ENCODE measurements at places on chromosomes 6 and 20.

GRCh38 chr20:50729901-50730764, 1.2 kb upstream of the PARD6B start:
- peak overlapping the region; percentile 73 for H3K4me3 ChIP-seq
- peak overlapping the region; percentile 29 for H3K27ac ChIP-seq
- H3K27me3 ChIP-seq: no peaks in the 10 kb centered on the region

GRCh38 chr6:82458705-82459104, 95.1 kb downstream of the TPBG start:
- no peaks in the 10 kb centered on the region for H3K27me3 ChIP-seq
- no peak overlapping the region for H3K27ac ChIP-seq
- no peaks in the 10 kb centered on the region for H3K36me3 ChIP-seq
- DNase-seq: no peak

GRCh38 chr6:24520929-24521546, 26.3 kb downstream of the ALDH5A1 start:
- no peak overlapping the region for H3K4me3 ChIP-seq
- peaks cover 28% of the 10 kb centered on the region for H3K4me1 ChIP-seq
- peak overlapping the region; percentile 15 for H3K27ac ChIP-seq
- no peaks in the 10 kb centered on the region for H3K27me3 ChIP-seq

DNA sequence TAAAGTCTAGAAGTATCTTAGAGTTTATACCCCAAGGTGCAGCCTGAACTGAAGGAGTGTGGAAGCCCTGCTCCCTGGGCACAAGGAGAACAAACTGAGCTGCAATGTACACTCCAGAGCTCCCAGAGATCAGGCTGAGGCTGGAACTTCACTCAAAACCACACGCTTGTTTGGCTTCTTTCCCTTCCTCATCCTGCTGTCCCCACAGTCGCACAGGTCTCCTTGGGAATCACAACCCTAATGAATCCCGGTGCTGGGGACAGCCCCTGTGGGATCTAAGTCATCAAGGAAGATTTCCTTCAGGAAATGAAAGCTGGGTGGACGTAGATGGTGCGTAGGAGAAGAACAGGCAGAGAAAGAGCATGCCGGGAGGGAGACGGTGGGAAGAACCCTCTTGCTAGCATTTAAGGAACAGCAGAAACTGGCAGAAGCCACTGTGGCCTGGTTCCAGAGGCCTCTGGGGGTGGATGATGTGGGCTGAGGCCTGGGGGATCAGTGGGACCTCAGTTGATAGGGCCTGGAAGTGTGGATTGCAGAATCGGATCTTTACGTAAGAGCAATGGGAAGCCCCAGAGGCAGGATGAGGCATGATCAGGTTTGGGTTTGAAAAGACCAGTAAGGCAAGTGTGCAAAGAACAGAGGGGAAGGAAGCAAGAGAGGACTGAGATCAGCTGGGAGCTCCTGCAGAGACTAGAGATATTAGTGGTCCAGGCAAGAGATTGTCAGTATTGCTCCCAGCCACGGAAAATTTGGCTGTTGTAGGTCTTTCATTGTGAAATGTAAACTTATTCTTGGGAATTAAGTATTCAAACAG, 21.4 kb downstream of the CYP24A1 start:
- H3K27me3 ChIP-seq: no peaks in the 10 kb centered on the region
- DNase-seq: no peak
- no peak overlapping the region for H3K4me3 ChIP-seq
- H3K36me3 ChIP-seq: no peaks in the 10 kb centered on the region
- no peak overlapping the region for H3K27ac ChIP-seq

DNA sequence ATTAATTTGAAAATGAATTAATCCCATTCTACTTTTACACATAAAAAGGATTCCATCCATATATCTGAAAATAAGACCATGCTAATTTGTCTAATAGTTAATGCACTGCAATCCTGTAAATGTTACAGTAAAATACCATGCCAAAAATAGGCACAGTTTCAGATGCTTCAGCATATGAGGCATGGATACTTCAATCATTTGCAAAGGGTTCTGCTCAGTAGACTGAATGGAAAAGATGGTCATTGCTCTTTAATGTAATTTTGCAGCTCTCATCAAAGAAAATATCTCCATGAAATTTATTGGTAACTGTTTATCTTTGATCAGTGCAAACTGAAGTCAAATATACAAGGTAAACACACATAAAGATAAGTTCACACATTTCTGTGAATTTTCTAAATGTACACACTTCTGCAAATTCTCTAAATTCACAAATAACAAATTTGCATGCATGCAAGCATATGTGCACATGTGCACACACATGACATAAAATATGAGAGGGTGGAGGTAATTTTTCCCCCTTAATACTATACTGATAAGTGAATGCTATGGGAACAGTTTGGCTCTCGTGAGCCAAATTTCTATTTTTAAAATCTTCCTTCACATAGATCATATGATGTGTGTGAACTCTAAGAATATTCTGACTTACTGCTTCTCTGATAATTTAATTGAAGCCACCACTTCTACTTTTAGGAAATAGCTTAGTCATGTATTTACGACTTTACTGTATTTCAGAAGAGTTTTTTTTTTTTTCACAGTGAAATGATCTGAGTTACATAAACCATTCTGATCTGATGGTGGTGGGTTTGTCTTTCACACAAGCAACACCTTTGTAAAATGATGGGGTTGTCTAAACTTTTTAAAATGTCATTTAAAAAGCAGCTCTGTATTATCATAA, 996.8 kb upstream of the CITED2 start:
- no peak for DNase-seq
- H3K27ac ChIP-seq: no peak overlapping the region
- no peak overlapping the region for H3K4me3 ChIP-seq
- no peaks in the 10 kb centered on the region for H3K36me3 ChIP-seq

DNA sequence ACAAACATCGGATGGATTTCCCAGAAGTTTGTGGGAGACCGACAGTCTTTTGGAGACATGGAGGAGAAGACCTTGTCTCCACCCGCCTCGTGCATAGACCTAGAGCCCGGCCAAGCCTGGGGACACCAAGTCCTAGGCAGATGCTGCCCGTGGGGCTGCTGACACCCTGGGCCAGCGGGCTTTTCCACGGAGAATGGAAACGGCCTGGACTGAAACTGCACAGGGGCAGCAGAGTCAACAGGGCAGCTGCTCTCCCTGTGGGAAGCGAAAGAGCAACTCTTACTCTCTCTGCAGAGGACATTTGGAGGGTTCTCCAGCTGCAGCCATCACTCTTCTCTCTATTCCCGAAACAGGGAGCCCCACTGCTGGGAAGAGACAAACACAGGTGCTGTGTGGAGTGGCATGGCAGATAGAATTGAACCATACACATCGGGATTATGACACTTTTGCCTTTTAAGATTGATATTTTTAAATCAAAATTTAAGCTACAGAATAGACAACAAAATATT, 401.2 kb downstream of the THBS2 start:
- H3K36me3 ChIP-seq: no peaks in the 10 kb centered on the region
- H3K27ac ChIP-seq: no peak overlapping the region
- H3K4me3 ChIP-seq: no peak overlapping the region
- no peaks in the 10 kb centered on the region for H3K27me3 ChIP-seq
- no peak for DNase-seq

DNA sequence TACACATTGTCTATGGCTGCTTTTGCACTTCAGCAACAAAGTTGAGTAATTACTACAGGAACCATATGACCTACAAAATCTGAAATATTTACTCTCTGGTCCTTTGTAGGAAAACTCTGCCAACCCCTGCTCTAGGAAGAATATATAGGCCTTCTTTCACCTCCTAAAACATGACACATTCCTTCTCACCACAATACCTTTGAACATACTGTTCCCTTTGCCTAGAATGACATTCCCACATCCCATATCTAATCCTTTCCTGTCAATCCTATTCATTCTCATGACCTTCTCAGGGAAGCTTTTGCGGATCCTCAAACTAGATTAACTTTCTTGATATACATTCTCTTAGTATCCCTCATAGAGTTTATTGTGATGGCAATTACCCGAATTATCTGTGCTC, 18.0 kb upstream of the NCOA6 start:
- H3K27me3 ChIP-seq: no peaks in the 10 kb centered on the region
- no peaks in the 10 kb centered on the region for H3K36me3 ChIP-seq
- H3K4me3 ChIP-seq: no peak overlapping the region

DNA sequence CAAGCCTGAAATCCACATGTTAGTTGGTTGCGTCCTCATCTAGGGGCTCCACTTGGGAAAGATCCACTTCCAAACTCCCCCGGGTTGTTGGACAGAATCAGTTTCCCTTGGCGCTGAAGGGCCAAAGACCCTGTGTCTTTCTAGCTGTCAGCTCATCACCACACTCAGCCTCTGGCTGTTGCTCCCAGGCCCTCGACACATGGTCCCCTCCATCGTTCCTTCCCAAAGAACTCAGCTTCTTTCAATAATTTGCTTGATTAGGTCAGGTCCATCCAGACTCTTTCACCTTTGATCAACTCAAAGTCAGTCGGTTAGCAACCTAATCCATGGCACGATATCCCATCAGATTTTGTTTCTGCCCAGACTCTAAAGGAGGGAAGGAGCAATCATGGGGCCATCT, 254.8 kb upstream of the SULF2 start:
- DNase-seq: no peak
- H3K27me3 ChIP-seq: no peaks in the 10 kb centered on the region
- no peaks in the 10 kb centered on the region for H3K36me3 ChIP-seq
- H3K4me3 ChIP-seq: no peak overlapping the region
- H3K4me1 ChIP-seq: no peaks in the 10 kb centered on the region

All from GM12878 (cell line).